Tongue (tissue), 3 donors: ENCODE measurements at places on chromosomes 16 and 17. TPM values are rescaled to one million over a fixed set of nuclear protein-coding genes. Genes with fewer than 3 reads are reported as not detected.

DNA sequence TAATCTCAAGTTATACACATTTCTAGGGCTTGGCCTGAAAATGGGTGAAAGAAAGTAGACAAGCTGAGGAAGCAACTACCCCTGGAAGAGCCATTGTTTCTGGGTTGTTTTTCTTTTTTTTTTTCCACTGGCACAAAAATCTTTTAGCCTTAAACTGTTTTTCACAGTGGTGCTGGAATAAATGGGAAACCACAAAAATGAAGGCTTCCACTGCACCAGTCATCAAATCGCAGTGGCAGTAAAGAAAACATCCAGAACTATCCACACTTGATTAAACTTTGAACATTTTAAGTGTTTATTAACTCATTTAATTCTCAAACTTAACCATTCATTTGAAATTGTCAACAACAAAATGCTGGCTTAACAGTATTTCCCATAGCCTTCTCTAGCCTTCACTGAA lies 14.3 kb downstream of the CMTM4 start:
- no peak for DNase-seq

GRCh38 chr16:19974607-19975006 lies 90.0 kb upstream of the GPRC5B start:
- DNase-seq = no peak

GRCh38 chr17:14793237-14793636 lies 471.9 kb downstream of the PMP22 start:
- DNase-seq = no peak

GRCh38 chr16:50594308-50595260 lies 46.4 kb downstream of the NKD1 start:
- DNase-seq = no peak

DNA sequence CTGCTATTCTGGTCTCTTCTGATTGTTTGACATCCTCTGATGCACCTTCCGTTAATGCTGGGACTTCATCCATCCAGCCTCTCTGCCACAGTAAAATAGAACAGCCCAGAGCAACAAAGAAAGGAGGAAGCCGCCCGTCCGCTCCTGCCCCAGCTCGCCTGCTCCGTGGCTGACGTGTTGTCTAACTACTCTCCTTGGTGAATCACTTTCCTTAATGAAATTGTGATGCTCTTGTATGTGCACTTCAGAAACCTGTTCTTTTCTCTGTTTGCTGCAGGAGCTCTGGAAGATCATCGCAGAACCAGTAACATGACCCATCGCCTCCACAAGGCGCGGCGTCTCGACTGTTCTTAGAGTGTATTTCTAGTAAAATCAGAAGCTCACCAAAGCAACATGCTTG lies 24.3 kb downstream of the METTL22 start:
- DNase-seq = no peak

DNA sequence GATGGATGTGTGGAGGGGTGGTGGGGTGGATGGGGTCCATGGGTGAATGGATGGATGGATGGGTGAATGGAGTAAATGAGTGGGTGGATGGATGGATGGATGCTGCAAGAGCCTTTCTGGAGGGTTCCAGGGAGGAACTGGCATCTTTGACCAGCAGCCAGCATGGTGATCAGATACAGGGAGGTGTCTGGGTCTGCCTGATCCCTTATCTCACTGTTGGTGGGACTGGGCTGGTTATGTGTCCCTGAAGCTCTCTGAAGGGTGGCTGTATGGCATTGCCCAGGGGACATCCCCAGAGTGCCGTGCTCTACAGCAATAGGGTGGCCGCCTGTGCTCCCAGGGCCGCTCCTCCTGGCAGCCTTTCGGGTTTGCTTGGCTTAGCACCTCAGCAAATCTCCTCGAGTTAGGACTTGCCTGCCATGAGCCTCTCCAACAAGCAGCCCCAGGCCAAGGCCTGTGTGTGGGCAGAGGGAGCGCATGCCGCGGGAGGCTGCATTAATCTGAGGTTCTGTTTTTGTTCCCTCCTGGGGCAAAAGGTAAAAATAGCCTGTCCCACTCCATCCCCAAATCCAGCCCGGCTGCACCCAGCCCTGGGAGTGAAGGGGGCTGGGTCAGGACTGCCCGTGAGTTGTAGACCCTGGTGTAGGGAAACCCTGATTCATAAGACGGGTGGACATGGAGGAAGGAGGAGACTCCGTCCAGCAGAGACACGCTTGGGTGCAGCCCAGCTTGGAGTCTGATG lies 165.4 kb downstream of the SEC14L1 start:
- no peak for DNase-seq

DNA sequence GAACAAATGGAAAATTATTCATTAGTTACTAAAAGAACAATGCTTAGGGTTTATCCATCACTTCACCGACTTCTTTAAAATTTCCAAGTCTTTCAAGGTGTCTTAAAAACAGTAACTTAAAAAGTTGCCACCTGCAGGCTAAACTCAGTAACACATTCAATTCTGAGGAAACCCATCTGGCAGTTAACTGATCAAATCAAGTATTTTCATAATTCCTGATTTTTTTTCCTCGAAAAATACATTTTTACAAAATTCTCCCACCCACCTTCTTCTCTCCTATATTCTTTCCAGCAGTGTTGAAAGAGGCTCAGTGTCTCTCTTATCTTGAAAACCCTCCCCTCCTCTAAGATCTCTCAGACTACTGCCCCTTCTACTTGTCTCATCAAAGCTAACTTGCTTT lies 29.9 kb downstream of the PARN start:
- peak; percentile 28 for DNase-seq

DNA sequence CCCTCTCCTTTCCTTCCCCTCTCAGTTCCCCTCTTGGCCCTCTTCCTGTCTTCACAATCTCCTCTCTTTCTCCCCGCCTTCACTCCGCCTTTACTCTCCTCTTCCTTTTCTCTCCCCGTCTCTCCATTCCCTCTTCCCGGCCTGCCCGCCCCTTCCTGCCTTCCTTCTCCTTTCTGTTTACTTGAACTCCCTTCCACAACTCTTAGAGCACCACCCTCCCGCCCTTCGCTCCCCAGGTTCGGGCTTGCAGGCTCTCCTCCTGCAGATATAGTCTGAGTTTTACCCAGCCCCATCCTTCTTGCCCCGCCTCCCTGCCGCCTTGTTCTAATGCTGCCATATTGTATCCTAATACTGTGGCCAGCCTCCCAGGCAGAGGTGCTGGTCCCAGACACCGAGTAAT lies 201.5 kb upstream of the N4BP1 start:
- DNase-seq = no peak

- DNase-seq = peak; percentile 63
These were observed 60.4 kb downstream of the BAIAP2 start for GRCh38 chr17:81095383-81095762.

- peak; percentile 25 for DNase-seq
These were observed 5.2 kb downstream of the KCNG4 start for GRCh38 chr16:84234321-84235241.

The USP43 gene
- total RNA-seq = 1.0 TPM

The COPS3 gene
- 86.8 TPM for total RNA-seq

The MMP2 gene
- 363 TPM for total RNA-seq
